NCI-H446 treated with DMSO at 0.1 percent for 48 hours (cell line): ENCODE measurements at places on chromosomes 12 and 14.

DNA sequence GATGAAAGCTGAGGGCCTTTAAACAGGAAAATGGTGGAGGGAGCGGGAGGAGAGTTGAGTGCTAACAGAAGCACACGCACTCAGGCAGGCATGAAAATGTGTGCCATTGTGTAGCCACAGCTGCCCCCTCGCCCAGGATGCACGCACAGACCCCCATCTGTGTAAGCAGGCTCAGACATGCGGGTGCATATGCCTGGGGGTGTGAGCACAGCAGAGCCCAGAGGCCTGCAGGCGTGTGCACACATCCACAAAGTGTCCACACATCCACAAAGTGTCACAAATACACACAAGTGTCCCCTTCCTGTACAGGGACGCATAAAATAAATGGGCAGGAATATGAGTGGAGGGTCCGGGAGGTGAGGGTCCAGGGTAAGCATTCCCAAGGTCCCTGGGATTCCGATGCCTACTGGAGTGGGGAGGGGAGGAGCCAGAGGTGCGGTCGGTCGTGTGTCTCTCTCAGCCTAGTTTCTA lies 805 bp upstream of the KRT7 start:
- no peak for DNase-seq

GRCh38 chr12:121628037-121628436 lies 1.7 kb downstream of the ORAI1 start:
- DNase-seq: no peak

DNA sequence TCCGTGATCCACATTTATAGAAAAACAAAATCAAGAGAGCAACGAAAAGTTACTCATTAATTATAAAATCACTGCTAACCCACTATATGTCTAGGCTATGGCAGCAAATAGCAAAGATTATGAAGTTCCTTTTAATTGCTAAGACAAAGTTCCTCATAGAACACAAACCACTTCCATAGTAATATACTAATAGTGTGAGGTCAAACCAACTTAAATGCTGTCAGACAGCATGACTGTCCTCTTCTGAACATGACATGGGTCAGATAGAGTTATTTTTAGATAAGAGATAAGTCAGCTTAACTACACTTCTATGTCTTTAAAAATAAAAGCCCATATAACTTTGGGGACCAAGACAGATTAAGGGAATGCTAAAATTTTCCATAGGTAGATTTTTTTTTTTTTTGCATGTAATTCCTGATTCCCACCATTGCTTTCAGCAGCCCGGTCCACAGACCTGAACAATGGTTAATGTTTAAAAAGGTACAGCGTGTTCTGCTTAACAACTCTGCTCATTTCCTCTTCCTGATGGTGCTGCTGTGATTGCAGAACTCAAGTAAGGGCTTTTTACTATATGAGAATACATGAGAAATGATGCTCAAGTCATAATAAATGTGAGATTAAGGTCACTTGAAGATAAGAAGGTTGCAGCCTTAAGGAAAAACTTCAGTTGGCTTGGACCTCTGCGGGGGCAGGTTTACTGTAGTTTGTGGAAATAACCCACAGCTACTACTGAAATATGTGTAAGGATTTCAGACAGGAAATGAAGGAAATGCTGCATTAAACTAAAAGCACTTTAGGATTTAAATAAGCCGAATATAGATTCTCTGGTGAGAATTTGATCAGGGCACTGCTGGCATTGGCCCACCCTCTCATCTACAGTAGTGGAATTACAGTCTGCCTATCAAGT lies 37.7 kb upstream of the DUSP6 start:
- no peak for DNase-seq

DNA sequence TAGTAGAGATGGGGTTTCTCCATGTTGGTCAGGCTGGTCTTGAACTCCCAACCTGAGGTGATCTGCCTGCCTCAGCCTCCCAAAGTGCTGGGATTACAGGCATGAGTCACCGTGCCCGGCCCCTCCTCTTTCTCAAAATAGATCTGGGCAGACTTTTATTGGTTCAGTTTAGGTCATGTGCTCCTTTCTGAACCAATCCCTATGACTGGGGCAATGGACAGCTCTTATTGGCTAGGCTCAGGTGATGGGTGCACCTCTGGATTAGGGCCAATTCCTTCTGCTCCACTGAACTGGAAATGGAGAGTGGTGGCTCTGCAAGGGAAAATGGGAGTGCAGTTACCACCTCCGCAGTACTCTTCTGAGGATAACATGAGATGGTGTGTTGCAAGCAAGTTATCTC lies 6.2 kb upstream of the ATP6V0A2 start:
- DNase-seq: no peak

- no peak for DNase-seq
Observed at GRCh38 chr14:65239143-65239937, 137.0 kb upstream of the MAX start.

- peak; percentile 17 for DNase-seq
Observed at GRCh38 chr12:52879394-52880351, 25.2 kb downstream of the KRT8 start.

GRCh38 chr12:46493834-46494181 lies 121.2 kb upstream of the SLC38A2 start:
- DNase-seq: no peak

DNA sequence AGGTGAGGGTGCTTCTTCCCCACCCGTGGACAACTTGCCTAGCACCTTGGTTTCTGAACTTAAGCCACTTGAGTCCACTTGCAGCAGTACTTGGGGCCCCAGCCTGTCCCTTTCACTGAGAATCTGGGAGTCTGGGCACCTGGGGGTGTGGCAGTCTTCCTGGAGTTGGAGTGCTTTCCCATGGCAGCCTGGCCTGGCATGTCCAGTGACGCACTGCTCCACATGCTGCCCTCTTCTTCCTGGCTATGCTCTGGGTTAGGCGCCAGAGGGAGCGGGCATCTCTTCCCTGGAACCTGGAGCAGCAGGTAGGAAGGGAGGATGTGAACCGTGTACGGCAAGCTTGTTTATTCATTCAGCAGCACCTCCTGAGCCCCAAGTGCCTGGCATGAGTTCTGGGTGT lies 76.4 kb downstream of the PAPOLA start:
- no peak for DNase-seq

DNA sequence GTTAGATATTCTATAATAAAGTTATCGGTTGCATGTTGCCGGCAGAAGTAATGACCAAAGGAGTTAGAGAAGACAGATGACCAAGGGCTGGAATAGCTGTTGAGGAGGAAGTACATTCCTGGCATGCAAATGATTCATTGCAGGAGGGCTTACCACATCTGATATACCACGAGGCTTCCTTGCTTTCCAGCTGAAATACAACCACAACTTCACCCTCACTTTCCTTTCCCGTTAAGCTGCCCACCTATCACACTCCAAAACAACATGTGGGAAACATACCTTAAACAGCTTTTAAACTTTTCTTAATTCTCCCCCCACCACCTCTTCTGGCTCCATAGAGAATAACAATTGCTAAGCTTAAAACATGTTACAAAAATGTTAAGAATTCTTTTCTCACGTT lies 594.1 kb downstream of the NRXN3 start:
- DNase-seq: no peak

GRCh38 chr14:90355540-90356518 lies 24.1 kb upstream of the NRDE2 start:
- DNase-seq: peak; percentile 12

DNA sequence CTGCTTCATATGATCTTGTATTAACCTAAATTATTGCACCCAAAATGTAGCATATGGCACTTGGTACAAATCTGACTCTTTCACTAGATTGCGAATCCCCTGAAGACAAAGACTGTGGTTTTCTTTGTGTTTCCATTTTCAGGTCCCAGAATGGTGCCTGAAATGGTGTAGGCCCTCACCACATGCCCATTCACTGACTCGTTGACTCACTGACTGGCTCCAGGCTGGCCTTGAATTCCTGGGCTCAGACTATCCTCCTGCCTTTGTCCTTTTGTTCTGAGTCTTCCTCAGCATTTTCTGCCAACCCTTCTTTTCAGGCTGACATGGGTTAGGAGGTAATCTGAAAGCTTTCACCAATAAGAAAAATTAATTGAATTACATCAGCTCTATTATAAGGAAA lies 368.7 kb upstream of the GARIN6 start:
- DNase-seq: no peak

DNA sequence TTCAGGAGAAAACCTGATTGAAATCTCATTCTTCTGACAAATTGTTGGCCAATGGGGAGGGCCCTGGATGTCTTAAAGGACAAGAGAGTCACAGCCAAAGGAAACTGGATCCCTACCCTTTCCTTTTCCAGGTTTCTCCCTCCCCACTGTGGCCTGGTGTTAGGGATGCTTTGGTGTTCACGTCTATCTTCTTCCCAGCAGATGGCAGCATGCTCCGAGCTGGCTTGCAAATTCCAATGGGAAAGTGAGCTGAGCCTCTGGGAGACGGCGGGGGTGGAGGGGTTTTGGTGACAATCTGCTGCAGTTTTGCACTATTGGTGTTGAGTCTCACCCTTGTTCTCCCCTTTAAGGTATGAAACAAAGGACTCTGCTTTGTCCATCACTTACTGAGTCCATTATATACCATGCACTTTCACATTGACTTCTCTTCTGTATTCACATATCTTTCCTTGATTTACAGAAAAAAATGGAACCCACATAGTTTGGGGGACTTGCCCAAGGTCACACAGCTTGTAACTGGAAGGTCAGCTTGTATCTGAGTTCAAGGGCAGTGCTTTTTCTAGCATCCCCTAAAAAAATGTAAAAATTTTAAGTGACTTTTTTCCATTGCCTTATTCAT lies 39.3 kb downstream of the CCDC177 start:
- peak; percentile 19 for DNase-seq

GRCh38 chr14:100193417-100194357 lies 34.2 kb upstream of the DEGS2 start:
- DNase-seq: no peak
